ENCODE measurements at places on chromosomes 7 and 10.
A peak's percentile ranks its signal among the peaks of the same experiment; 100 is the strongest.

GRCh38 chr10:20877986-20878983 lies 18.8 kb downstream of the NEBL start:
- DNase-seq = no peak

GRCh38 chr7:128006550-128007302 lies 24.5 kb downstream of the LRRC4 start:
- DNase-seq = no peak

- no peak for DNase-seq
Measured at GRCh38 chr7:6248581-6248980, 23.8 kb downstream of the CYTH3 start.

GRCh38 chr10:25695586-25695985 lies 238.4 kb upstream of the MYO3A start:
- no peak for DNase-seq

GRCh38 chr10:80118669-80119068 lies 13.9 kb upstream of the PLAC9 start:
- DNase-seq = no peak

GRCh38 chr7:18762189-18762588 lies 266.6 kb downstream of the HDAC9 start:
- DNase-seq = no peak

DNA sequence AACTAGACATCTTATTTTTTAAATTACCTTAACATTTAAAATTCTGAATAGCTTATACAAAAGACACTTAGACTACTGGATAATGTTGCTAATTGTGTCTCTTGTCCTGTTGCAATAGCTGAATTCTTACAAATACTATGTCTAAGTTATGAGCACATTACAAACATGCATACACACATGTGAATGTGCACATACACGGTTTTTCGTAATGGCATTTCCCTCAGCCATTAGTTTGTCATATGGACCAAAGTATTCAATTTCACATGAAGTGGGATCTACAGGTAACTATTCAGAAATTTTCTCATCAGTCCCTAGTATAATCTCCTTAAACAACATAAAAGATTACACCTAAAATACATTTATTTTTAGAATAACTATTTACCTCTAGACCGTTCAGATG lies 178.6 kb upstream of the BET1 start:
- DNase-seq = no peak

GRCh38 chr10:50431791-50432190 lies 180.5 kb upstream of the ASAH2 start:
- DNase-seq = peak; percentile 62

GRCh38 chr10:68284062-68285001 lies 47.5 kb upstream of the HNRNPH3 start:
- no peak for DNase-seq

GRCh38 chr7:142457146-142457703 lies 199.4 kb upstream of the PRSS58 start:
- no peak for DNase-seq

DNA sequence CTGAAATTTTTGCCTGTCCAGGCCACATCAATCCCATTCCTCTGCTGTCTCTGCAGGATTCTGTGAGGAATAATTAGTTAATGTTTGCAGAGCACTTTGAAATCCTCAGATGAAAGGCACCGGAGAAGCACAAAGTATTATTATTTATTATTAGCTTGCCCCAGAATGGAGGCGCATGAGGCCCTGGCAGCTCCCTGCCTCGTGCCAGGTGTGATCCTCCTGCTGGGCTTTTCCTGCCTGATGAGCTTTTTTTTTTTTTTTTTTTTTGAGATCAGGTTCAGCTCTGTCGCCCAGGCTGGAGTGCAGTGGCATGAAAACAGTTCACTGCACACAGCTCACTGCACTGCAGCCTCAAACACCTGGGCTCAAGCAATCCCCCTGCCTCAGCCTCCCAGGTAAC lies 65.2 kb downstream of the TCF7L2 start:
- no peak for DNase-seq

DNA sequence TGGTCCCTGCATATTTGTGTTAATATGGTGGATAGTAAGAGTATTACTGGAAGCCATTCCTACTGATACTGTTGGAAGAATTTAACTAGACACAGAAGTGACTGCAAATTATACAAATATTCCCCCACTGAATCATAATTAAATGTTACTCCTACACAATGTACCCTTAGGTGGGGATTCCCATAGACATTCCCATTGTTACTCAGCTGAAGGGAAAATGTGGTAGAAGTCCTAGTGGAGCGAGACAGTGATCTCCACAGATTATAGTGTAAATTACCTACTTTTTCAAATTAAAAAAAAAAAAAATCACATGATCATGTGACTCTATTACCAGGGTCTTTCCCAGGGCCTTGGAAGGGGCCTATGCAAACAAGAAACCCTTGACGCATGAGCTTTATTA lies 611.8 kb downstream of the LRMDA start:
- no peak for DNase-seq

- no peak for DNase-seq
Measured at GRCh38 chr7:143399151-143399550, 9.5 kb downstream of the EPHA1 start.

All from GM13976 (cell line).